HFFc6 (cell line): ENCODE measurements at places on chromosomes 13 and 19.

DNA sequence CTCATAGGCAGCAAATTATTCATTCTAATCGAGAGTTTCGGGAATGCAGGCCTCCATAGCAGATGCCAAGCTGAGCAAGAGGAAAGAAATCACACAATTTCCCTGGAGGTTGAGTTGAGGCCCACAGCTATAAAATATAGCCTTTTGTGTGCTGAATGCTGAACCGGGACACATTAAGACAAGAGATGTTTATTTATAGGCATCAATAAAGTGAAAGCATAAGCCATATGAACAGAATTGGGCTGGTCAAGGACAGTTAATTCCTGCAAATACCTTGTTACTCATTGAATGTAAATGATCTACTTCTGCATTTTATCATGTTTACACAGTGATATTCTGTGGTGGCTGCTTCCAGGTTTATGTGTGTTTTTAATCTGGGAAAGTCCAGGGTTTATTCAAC lies 461.7 kb downstream of the KLF12 start:
- no peak for DNase-seq

DNA sequence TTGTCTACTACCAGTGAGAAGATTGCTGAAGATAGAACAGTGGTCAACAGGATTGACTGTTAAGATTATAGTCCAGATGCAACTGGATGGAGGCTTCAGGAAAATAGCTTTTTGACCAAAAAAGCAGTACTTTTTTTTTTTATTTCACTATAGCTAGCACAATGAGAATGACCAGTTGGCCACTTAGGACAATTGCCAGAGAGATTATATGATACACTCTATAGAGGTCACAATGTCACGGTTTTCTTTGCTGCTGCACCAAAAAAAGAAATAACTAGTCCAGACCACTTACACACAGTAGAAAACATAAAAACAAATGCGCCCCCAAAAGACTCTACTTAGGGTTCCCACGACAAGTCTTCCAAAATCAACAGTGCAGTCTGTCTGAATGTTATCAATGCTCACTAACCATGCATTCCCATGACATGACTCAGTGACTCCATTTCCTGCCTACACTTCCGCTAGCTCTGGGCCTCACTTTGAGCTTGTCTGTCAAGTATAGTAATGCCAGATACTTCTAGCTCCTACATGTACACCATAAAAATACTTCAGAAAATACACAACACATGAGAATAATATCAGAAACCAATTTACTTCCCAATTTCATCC lies 209.1 kb upstream of the STARD13 start:
- DNase-seq = peak; percentile 73

GRCh38 chr13:32056316-32056715 lies 24.7 kb downstream of the FRY start:
- DNase-seq = no peak

DNA sequence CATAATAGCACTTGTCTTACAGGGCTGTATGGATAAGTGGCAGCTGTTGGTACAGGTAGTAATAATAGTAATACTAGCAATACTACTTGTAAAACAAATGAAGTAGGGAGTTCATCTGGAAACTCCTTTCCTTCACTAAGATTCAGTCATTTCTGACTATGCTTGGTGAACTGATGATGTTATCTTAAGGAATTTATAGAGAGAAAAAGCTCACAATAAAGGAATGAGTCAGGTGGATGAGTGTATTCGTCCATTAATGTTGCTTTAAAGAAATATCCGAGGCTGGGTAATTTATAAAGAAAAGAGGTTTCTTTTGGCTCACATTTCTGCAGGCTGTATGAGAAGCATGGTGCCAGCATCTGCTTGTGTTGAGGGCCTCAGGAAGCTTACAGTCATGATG lies 477.3 kb downstream of the KLF12 start:
- peak; percentile 62 for DNase-seq

- no peak for DNase-seq
Observed at GRCh38 chr13:66482836-66483235, 747.3 kb downstream of the PCDH9 start.

DNA sequence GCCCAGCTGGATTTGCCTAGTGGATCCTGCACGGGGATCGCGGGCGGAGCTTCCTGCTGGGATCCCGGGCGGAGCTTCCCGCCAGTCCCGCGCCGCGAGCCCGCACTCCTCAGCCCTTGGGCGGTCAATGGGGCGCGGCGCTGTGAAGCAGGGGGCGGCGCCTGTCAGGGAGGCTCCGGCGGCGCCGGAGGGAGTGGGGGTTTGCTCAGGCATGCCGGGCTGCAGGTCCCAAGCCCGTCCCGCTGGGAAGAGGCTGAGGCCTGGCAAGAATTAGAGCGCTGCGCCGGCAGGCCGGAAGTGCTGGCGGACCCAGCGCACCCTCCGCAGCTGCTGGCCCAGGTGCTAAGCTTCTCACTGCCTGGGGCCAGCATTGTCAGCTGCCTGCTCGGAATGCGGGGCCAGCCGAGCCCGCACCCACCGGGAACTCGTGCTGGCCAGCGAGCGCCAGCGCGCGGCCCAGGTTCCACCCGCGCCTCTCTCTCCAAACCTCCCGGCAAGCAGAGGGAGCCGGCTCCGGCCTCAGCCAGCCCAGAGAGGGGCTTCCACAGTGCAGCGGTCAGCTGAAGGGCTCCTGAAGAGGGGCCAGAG lies 119.6 kb downstream of the PRR20E start:
- DNase-seq = no peak

- DNase-seq = no peak
Observed at GRCh38 chr13:99132295-99132835, 68.3 kb upstream of the UBAC2 start.

DNA sequence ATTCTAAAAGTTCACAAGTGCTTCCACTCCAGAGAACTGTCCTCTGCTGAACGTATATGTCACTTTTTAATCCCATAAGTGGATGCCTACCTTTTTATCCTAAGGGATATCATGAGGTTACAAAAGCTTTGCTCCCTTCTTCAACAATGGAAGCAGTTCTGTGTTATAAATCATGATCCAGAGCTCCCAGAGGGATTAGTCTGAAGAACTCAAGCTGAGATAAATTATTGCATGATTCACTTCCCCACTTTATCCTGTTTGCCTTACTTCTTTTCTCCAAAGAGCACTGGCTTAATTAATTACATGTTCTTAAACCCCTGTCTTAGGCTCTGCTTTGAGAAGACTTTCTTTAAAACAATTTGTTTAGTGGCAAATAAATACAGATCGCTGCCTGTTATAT lies 246.7 kb downstream of the PCDH17 start:
- DNase-seq = no peak

- DNase-seq = peak; percentile 86
Observed at GRCh38 chr13:64505336-64505910, 2724.7 kb downstream of the PCDH9 start.

DNA sequence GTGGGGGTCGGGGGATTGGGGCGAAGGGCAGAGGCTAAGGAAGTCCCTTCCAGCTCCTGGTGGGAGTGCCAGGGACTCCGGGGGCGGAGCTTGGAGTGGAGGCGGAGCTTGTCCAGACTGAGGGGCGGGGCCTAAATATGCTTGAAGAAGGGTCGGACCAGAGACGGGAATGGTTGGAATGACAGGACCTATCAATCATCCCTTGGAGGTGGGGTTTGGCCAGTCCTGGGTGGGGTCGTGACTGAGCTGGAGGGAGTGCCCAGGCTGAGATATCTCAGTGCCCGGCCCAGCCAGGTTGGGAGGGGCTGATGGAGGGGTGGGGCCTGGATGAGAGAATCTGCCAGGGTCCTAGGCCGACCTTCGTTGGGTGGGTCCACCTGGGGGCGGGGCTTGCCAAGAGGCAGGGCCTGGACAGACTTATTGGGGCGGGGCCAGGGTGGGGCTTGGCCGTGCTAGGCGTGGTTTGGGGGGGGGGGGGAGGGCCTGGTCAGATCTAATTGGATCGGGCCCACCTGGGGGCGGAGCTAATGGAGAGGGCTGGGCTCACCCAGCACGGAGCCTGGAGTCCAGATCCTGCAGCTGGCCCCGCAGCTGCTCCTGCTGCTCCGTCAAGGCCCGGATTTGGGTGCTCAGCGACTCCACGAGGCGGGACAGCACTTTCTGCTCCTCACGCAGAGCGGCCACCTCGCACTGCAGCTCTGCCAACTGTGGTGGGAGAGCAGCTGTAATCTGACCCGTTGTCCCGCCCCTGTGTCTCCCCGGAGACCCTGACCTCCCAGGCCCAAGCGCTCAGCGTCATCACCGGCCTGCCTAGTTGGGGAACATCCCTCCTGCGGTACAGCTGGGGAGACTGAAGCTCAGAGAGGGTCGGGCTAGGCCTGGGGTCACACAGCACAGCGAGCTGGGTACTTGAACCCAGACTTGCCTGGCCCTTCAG lies 2.6 kb upstream of the WIZ start:
- no peak for DNase-seq

DNA sequence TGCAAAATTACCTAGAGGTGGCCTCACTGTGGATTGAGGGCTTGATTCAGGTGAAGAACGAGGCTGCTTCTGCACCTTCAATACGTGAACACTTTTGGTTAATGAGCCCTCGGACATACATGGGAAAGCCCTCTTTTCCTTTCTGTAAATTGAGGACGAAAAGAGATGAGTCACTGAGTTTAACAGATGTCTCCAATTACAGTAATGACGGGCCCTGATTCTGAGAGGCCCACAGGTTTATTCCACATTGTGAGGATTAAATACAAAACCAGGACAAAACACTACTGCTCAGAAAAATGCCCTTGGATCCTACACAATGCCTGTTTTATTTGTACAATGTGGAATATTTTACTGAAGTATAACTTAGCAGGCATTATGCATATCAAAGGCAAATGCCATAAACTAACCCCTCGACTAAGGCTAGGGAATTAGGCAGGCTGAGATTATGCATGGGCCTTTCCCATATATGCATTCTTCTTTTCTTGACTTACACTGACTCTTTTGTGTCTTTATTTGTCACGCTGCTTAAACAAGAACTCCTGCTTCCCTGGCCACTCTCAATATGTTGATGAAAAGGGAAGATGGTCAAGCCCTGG lies 819.9 kb downstream of the OLFM4 start:
- no peak for DNase-seq

DNA sequence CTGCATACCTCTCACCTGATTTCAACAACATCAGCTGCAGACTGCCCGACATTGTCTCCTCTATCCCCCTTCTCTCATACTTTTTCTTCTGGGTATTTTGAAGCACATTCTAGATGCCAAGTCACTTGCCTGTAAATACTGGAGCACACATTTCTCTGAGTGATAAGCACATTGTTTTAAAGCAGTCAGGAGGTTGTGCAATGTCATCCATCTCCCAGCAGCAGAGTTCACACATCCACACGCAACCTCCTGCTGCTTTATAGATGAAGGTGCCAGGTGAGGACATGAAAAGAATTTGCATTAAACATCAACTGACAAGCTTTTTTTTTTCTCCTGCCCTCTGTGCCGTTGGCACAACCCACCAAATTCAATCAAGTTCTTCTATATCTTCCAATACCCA lies 5.5 kb downstream of the UPK1A start:
- no peak for DNase-seq

- DNase-seq = peak; percentile 15
Observed at GRCh38 chr13:32150794-32151193, 119.2 kb downstream of the FRY start.

- no peak for DNase-seq
Observed at GRCh38 chr13:113537205-113537604, 46.7 kb upstream of the DCUN1D2 start.

- no peak for DNase-seq
Observed at GRCh38 chr13:113342820-113343691, 20.9 kb downstream of the GRTP1 start.

DNA sequence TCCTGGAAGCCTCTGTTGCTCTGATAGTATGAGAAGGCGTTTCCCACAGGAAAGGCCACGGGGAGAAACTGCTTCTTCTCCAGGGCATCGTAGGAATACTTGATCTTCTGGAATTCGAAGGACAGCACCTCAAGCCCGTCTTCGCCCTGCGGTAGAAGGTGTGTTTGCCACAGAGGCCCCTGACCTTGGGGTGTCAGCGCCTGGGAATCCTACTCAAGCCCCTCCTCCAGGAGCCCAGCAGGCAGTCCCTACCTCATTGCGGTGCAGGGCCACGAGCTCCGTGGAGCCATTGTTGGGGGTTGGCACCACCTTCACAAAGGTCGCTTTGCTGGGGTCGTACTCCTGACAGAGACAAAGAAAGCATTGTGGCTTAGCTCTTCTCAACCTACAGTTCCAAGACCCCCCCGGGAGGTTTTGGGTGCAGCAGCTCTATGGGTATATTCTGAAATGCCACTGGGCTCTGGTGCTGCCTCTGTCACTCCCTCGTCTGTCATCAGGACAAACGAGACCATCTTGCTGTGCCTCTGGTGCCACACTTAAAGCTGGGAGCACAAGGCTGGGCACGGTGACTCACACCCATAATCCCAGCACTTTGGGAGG lies 3.7 kb downstream of the ATP13A1 start:
- DNase-seq = no peak

- DNase-seq = no peak
Observed at GRCh38 chr13:79124183-79124582, 281.9 kb downstream of the RBM26 start.

DNA sequence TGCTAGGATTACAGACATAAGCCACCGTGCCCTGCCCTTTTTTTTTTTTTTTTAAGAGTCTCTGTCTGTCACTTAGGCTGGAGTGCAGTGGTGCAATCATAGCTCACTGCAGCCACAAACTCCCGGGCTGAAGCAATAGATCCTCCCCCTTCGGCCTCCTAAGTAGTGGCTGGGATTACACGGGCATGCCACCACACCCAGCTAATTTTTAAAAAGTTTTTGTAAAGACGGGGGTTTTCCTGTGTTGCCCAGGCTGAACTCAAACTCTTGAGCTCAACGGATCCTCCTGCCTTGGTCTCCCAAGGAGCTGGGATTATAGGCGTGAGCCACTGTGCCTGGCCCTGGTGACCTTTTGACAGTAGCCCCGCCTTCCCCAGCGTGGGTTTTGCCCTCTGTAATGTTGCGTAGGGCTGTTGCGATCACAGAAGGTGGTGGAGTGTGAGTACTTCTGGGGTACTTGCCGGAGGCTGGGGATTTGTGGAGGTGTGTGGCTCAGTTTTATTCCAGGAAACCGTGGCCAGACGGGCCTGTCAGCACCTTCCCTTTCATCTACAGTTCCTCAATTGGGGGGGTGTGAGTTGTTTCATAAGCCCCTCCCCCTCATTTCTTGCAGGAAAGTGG lies 11.6 kb upstream of the RETN start:
- DNase-seq = no peak

DNA sequence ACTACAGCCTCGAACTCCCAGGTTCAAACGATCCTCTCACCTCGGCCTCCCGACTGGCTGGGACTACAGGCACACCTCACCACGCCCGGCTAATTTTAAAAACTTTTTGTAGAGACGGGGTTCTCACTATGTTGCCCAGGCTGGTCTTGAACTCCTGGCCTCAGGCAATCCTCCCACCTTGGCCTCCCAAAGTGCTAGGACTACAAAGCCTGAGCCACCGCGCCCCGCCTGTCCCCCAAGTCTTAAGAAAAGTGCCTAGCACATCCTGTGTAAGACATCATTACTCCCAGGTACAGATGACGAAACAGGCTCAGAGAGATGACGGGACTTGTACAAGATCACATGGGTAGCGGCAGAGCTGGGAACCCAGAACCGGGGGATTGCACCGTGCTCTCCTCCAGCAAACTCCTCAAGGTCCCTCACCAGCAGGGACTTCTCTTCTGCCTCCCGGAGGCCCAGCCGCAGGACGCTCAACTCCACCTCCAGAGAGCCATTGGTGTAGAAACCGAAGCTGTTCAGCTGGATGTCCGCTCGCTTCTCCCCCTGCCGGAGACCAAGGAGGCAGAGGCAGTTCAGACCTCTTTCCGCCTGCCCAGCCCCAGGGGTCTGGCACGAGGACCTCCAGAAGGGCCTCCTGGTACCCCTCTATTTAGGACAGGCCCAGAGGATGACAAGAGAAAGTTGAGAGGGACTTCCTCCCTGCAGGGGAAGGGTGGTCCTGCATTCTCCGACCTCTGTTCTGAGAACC lies 1.0 kb downstream of the GPR108 start:
- DNase-seq = peak; percentile 89
